ENCODE measurements at places on chromosomes 1 and 21.

DNA sequence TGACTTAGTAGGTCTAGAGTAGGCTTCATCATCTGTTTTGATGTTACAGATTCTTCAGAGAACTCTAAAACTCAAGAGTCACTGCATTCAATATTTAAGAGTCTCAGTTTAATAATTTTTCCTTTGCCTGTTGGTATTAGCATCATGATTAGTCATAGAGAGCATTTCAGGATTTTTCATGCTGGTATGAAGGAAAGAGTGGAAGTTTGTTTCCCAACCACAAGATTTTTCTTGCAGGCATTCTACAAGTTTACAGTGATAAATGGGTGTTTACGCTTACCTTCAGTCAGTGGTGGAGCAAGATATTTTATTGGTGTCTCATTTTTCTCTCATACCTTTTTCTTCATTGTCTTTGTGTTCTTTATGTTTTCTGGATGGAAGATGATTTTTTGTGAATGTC is 58.4 kb upstream of the MYOCOS start:
- DNase-seq = no peak

- DNase-seq = no peak
These were observed 128.0 kb downstream of the TGFBR3 start for GRCh38 chr1:91757763-91758460.

- no peak for DNase-seq
These were observed 55.6 kb upstream of the MYOCOS start for GRCh38 chr1:171566467-171566866.

- DNase-seq = no peak
These were observed 53.9 kb downstream of the PRSS38 start for GRCh38 chr1:227869279-227869842.

DNA sequence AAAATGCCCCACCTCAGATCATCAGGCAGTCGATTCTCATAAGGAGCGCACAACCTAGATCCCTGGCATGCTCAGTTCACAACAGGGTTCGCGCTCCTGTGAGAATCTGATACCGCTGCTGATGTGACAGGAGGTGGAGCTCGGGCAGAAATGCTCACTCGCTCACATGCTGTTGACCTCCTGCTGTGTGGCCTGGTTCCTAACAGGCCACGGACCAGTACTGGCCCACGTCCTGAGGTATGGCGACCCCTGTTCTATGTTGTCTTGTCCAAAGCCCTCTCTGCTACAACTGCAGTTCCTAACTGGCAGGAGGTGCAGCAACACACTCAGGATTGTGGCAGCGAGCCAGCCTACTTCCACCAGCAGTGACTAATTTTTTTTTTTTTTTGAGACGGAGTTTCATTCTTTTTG is 70.6 kb downstream of the CLSTN1 start:
- peak; percentile 45 for DNase-seq

- DNase-seq = peak; percentile 35
These were observed 73.4 kb downstream of the GALNT2 start for GRCh38 chr1:230140221-230141020.

- peak; percentile 84 for DNase-seq
These were observed 734.2 kb upstream of the ADAMTS5 start for GRCh38 chr21:27700974-27701614.

DNA sequence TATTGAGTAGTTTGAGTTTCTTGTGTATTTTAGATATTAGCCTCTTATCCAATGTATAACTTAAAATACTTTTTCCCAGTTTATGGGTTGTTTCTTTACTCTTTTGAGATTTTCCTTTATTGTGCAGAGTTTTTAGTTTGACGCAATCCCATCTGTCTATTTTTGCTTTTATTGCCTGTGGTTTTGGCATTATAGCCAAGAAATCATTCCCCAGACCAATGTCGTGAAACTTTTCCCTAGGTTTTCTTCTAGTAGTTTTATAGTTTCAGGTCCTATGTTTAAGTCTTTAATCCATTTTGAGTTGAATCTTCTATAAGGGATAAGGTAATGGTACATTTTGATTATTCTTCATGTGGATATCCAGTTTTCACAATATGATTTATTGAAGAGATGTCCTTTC is 87.6 kb downstream of the LEPR start:
- DNase-seq = no peak

GRCh38 chr21:38433471-38433870 is 64.8 kb downstream of the ERG start:
- DNase-seq = no peak

GRCh38 chr1:226355016-226355415 is 46.1 kb upstream of the LIN9 start:
- DNase-seq = no peak

- DNase-seq = no peak
These were observed 965.2 kb downstream of the TTLL7 start for GRCh38 chr1:83033682-83034081.

DNA sequence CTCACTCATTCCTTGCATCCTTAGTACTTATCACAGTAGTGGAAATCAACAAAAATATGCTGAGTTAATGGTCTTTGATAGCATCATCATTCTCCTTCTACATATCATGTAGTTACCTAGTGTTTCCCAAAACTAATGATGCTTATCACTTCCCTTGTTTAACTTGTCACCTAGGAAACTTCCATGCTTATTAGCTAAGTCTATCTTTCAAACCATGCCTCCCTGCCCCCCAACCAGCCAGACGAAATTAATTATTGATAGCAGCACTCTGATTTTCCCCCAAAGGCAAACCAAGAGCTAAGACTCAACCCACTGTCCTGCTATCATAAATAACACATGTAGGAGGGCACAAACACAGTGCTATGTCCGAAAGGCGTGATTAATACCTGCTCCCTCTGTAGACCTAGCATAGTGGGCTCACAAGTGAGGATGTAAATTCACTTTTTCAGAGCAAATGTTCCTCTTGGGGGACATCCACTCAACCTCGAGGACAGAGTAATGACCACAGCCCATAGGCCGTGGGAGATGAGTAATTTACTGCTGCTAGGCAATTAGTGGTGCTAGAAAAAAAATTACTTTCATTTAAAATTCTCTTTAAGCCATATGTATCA is 25.8 kb upstream of the LPAR3 start:
- DNase-seq = no peak

- DNase-seq = no peak
These were observed 9.2 kb upstream of the PTGS2 start for GRCh38 chr1:186689376-186689775.

GRCh38 chr1:230067871-230068620 is 1.0 kb downstream of the GALNT2 start:
- DNase-seq = no peak

GRCh38 chr1:19260211-19261138 is 8.9 kb downstream of the MRTO4 start:
- DNase-seq = no peak

DNA sequence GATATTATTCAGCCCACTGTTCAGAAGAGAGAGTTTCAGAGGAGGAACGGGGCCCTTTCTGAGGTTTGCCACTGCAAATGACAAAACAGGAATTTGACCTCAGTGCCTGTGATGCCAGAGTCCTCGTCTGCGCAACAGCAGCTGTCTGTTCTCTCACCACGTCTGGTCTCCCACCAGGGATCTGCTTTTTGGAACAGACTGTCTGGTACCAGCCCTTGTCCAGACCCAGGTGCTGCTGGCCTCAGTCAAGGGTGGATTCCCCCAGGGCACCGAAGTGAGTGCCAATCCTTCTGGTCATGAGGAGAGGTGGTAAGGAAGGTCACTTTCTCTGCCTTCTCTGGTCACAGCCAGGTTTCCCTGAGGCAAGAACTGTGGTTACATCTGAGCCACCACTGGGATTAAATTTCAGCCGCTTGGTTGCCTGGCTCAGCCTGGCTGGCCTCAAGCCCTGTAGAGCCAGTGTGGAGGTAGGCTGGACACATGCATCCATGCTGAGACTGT is 2.3 kb upstream of the BCAN start:
- no peak for DNase-seq

- no peak for DNase-seq
These were observed 113.0 kb downstream of the OSBPL9 start for GRCh38 chr1:51729824-51730301.

DNA sequence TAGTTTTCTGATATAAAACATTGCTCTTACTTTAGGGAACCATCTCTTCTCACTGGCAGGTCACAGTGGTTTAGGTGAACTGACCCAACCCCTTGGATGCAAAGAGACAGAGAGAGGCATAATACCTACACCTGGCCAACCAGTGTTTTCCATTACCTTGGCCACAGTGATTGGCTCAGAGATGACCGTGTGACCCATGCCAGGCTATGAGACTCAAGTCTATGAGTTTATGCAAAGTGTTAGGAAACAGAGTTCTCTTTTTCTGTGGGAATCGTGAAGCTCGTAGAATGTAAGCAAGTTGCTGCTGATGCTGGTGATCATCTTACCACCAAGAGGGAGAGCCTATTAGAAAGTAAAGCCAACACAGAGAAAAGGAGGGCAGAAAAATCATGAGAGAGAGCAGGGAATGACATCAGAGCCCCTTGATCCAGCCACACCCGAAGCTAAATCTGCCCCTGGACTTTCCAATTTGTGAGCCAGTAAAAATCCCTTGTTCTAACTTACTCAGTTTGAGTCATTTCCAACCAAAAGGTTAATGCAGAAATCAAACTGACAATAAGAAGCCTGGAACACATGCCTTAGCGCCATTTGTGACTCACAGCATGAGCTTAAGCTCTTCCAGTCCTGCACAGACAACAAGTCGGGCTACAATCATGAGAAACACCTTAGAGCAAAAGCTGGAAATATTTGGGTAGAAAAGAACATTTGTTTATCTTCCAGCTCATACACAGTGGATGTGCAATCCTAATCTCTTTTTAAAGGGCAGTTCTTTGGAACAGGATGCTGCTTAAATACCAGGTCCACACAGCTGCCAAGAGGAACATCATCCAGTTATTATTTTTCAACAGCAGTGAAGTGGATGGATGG is 81.3 kb upstream of the KAZN start:
- no peak for DNase-seq

- DNase-seq = no peak
These were observed 27.5 kb upstream of the SLC19A2 start for GRCh38 chr1:169513208-169513607.

GRCh38 chr1:11741919-11742558 is 6.1 kb downstream of the AGTRAP start:
- no peak for DNase-seq

DNA sequence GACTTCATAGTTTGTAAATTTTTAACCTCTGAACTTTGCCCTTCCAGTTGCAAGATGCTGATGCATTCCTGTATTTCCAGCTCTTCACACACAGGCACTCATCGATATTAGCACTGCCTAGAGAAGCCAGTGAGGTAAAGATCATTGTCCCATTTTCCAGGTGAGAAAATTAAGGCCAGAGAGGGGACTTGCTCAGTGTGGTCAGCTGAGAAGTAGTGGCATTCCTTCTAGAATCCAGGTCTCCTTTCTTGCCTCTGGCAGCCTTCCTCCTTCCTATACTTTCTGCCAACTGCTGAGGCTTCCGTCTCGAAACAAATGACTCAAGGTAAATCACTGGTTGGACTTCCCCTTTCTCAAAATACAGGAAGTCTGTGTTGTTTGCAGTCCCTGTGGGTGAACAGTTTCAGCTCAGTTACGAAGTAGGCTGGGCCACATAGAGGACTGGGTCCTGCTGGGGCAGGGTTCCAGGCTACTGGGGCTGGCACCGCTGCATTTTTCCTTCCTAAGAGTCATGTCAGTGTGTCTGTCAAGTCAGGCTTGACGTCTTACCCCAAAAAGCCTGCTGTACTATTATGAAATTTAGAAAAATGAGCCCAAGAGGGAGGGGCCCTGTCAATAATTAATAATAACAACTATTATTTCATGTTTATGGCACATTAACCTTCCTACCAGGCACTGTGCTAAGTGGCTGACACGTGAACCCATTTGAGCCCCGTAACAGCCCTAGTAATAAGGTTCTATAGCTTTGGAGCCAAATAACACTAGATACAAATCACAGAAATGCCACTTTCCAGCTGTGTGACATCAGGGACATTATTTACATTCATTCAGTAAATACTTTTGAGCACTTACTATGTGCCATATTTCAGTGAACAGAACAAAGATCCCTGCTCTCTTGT is 16.6 kb upstream of the RNF19B start:
- no peak for DNase-seq

DNA sequence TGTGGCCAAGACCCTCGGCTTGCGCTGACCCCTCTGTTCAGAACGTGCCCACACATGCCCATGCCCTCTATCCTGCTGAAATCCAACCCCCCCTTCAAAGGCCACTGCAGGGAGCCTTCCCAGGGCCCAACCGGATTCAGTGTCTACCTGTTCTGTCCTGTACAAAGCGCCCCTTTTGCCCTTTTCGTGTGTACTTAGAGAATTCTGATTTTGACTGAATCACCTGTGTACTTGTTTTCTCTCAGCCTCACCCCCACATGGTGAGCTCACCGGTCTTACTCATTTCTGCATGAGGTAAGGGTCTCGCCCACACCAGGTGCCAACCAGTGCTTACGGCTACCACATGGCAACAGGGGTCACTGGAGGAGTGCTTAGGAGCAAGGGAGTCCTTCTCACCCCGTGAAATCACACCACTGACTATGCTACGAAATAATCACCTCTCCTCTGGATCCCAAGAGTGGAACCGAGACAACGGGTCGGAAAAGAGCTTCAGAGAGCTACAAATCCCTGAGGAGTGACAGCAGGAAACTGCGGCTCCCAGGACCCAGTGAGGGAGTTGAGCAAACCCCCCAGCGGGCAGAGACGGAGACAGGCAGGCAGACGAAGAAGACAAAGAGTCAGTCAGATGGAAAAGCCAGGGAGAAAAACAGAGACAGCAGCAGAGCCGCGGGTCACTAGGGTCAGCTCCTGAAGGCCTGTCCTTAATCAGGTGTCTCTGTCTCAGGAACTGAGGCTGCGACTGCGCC is 2.1 kb upstream of the S100A2 start:
- DNase-seq = no peak

GRCh38 chr1:218572050-218572449 is 226.9 kb downstream of the TGFB2 start:
- no peak for DNase-seq

DNA sequence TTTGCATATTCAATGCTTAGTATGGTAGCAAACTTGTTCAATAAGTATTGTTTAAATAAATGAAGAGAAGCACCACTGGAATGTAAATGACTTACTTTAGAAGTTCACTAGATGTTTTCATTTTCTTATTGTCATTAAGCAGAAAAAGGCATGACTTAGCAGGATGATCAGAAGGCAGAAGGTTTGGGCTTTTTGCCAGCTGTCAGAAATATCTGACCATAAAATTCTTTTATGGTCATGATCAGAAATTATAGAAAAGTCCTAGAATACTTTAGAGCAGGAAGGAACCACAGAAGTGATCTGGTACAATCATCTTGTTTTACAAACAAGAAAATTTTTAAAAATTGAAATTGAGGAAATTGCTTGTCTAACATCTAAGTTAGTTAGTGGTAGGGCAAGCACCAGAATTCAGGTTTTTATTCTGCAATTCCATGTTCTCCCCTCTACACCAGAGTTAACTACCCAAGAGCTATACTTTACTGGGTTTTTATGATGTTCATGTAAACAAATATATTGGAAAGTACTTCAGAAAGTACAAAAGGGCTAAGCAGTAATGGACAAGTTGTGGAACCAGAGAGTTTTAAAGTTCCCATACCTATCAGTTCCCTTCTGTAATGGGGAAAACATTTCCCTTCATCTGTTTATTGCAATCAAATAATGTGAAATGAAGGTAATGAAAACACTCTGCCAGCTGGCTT is 10.1 kb downstream of the FMO5 start:
- no peak for DNase-seq

- no peak for DNase-seq
These were observed 16.5 kb downstream of the CTSS start for GRCh38 chr1:150748878-150749719.

- no peak for DNase-seq
These were observed 1573.5 kb downstream of the BRINP3 start for GRCh38 chr1:188904201-188904600.

Data from smooth muscle cell of the brain vasculature (primary cell).